Epithelial cell of esophagus (primary cell): ENCODE measurements at places on chromosomes 6 and 20.

DNA sequence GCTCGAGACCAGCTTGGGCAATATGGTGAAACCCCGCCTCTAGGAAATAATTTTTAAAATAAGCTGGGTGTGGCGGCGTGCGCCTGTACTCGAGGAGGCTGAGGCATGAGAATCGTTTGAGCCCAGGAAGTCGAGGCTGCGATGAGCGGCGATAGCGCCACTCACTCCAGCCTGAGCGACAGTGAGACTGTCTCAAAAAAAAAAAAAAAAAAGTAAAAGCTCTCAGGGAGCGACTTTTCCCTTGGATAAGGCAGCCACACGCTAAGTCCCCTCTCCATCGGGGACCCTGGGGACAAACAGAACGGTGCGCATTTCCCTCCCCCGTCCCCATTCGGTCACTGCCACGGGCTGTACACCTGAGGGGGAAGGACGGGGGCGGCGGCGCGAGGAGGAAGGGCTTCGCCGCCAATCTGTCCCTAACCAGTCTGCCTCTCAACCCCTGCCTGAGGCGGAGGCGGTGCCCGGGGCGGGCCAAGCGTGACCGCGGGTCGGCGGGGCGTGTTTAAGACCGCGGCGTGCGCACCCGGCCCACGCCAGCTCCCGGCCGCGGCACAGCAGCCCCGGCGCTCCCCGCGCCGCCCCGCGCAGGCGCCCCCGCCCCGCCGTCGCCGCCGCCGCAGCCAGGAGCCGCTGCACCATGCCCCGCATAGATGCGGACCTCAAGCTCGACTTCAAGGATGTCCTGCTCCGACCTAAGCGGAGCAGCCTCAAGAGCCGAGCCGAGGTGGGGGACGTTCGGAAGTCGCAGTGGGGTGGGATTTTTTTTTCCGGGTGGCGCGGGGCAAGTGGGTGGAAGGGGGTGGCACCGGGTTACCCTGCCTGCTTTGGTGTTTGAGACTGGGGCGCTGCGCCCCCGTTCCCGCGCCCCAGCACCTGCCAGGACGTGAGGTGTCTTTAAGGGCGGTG is at the start of gene GMPR:
Gene GMPR, plus strand, starts transcription at position 531 of the 906 bp plus-strand sequence. Its CDS starts 107 bp downstream, at position 638.
- peak; percentile 31 for DNase-seq

DNA sequence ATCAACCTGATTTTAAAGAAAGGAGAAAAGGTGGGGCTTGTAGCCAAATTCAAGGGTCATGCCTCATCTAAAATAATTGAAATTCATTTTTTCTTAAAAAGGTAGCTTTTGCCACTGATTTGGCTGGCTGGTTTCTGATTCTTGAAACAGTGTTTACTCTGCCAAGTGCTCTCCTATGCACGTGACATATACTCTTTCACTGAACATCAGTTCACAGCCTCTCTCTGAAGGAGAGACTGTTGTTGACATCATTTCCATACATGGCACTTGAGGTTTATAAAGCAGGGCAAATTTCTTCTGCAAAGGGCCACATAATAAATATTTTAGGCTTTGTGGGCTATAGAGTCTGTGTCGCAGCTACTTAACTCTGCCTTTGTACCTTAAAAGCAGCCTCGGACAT is 40.4 kb upstream of the DOK5 start:
- no peak for DNase-seq

- no peak for DNase-seq
These were observed 11.0 kb upstream of the FOXO3 start for GRCh38 chr6:108549741-108550140.

DNA sequence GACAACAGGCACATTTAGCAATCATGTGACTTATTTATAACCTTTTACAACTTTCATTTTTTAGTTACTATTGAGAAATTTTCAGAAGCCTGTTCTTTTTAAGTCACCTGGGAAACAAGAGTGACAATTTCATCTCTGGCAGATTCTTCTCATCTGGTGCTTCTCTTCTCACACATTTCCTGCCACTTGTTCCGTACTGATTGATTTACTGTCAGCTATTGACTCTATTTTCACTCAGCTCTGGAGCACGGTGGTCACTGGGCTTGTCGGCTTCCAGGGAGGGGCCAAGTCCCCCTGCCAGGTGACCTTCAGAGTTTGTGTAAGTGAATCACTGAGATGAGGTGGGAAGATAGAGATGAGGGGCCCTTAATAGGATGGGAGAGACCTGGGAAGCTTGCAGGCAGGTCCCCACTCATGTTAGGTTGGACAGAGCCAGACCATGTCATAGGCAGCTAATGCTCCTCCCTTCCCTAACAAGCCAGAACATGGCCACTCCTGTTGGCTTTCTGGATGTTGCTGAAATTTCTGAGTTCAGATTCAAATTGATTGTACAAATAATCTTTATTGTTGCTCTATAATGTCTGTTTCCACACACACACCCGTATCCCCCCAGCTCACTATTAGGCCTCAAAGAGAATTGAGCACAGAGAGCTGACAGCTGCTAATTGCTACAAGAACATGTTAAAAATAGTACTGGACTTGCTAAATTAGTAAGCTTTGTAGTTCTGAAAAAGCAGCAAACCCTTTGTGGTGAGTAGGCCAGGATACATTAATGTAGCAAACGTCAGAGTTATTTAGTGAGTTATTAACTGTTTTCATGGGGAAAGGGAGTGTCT is 13.3 kb downstream of the DUSP22 start:
- peak; percentile 47 for DNase-seq

- no peak for DNase-seq
These were observed 34.9 kb upstream of the RALGAPA2 start for GRCh38 chr20:20747298-20747697.

GRCh38 chr20:47079047-47079446 is 184.4 kb downstream of the EYA2 start:
- no peak for DNase-seq

DNA sequence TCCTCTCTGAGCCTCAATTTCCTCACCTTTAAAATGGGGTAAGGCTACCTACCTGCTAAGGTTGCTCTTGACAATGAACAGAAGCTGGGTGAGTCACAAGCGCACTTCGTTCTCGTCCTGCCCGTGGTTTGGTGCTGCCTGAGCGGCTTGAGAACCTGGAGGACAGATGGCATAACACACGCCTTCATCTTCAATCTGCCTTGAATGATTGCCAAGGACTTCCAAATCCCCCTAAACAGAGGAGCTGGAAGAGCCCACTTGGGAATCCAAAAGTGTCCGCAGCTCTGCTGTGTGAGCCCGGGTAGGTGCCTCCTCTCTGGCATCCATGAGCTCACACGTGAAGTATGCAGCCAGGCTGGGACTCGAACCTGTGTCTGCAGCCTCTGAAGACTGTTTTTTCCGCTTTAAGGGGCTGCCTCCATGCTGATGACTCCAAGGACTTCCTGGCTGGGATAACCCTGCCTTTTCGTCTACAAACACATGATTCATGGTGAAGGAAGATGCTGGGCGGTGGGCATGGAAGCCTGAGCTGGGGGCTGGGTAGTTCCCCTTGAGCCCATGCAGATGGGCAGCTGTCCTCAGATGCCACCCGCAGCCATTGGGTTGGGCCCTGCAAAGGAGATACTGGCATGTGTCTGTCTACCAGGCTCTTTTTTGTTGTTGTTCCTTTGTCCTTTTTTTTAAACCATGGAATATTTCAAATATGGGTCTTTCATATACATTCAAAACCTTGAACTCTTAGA is 25.3 kb upstream of the CSNK2A1 start:
- peak; percentile 17 for DNase-seq

- DNase-seq, result peak; percentile 76
These were observed 63.3 kb upstream of the ZNF133 start for GRCh38 chr20:18224968-18225568.

GRCh38 chr6:107735906-107736635 is 88.0 kb downstream of the SCML4 start:
- DNase-seq, result no peak

- DNase-seq, result peak; percentile 78
These were observed 61.4 kb upstream of the UFL1 start for GRCh38 chr6:96460052-96460700.

DNA sequence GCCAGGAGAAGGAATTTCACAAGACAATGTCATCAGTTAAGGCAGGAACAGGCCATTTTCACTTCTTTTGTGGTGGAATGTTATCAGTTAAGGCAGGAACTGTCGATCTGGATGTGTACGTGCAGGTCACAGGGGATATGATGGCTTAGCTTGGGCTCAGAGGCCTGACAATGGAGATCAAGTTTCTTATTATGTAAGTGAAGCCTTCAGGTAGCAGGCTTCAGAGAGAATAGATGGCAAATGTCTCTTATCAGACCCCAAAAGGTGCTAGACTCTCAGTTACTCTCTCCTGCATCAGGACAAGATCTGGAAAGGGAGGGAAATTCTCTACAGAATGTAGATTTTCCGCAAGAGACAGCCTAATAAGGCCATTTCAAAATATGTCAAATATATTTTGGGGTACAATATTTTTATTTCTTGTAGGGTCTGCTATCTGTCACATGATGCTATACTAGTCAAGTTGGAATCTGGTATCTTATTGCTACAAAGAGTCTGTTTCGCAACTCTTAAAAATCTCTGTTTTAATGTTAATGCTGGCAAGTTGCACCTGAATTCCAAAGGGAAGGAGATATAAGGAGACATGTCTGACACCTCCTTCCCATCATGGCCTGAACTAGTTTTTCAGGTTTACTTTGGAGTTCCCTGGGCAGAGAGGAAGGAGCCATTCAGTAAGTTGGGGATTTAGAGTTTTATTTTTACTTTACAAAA is 48.8 kb downstream of the TRDN start:
- peak; percentile 34 for DNase-seq

DNA sequence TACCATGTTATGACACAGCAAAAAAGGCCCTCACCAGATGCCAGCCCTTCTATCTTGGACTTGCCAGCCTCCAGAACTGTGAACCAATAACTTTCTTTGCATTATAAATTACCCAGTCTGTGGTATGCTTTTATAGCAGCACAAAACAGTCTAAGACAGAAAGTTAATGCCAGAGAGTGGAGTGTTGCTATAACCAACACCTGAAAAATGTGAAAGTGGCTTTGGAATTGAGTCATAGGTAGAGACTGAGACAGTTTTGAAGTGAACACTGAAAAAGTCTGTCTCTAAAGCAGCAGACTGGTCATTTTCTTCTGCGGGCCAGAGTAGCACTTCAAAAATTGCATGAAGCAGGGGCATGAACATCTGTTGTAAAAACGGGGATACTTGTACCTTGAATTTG is 28.0 kb upstream of the ASIP start:
- DNase-seq, result no peak

DNA sequence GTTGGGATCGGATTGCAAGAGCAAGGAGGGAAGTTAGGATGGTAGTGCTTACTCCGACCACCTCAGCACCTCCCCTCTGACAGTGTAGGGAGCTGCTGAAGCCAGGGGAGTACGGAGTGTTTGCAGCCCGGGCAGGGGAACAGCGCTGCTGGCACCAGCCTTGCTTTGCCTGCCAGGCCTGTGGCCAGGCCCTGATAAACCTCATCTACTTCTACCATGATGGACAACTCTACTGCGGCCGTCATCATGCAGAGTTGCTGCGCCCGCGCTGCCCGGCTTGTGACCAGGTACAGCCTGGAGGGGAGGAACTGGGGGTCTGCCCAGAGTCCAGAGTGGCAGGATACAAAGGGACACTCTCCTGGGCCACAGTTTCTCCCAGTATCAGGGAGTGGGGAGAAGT is 2.2 kb upstream of the TOMM6 start:
- DNase-seq, result no peak

DNA sequence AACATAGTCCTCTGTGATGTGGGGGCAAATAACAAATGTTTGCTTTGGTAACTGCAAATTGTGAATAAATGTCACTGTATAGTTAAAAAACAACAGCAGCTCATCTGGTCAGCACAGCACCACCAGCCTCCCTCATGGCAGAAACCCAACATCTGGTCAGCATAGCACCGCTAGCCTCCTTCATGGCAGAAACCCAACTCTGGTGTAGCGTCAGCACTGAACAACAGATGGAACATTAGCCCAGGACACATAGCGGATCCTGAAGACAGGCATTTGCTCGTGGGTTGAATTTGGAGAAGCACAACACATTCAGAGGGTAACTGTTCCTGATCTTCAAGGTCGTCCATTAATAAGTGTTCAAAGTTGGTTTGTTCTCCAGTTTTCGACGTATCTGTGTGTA is 265.9 kb downstream of the DLL1 start:
- DNase-seq, result no peak

GRCh38 chr6:109793021-109793420 is 101.9 kb downstream of the FIG4 start:
- no peak for DNase-seq

- DNase-seq, result no peak
These were observed 11.6 kb downstream of the NRN1 start for GRCh38 chr6:5994999-5995657.

- peak; percentile 61 for DNase-seq
These were observed 67.5 kb upstream of the MBOAT1 start for GRCh38 chr6:20279608-20280287.

- peak; percentile 59 for DNase-seq
These were observed 87.9 kb downstream of the KIF13A start for GRCh38 chr6:17899491-17899890.

DNA sequence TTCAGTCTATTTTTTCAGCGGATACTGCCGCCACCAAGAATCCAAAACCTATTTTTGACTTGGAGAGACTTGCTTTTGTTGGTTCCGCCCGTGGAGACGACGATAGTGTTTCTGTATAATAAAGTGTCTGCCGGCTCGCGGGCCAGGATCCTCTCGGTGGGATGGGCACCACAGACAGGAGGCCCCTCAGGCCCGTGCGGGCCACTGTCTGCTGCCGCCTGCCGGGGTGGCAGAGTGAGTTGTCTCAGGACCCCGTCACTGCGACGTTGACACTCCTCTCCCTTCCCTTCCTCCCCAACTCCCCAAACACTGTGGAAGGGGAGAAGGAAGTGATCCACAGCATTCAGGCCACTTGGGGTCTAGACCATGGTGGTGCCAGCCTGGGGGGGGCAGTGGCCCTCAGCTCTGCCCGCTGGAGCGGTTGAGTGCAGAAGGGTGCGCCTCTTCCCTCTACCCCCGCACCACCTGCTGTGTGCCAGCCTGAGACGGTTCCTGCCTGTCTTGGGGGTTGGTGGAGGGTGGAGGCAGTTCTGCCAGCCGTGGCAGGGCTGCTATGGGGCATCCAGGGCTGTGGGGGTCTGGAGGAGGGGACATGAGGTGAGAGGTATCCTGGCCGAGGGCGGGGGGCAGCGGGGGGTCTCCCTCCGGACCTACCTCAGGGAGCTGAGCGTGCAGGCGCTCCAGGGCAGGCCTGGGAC is 17.5 kb downstream of the RBM38 start:
- no peak for DNase-seq

DNA sequence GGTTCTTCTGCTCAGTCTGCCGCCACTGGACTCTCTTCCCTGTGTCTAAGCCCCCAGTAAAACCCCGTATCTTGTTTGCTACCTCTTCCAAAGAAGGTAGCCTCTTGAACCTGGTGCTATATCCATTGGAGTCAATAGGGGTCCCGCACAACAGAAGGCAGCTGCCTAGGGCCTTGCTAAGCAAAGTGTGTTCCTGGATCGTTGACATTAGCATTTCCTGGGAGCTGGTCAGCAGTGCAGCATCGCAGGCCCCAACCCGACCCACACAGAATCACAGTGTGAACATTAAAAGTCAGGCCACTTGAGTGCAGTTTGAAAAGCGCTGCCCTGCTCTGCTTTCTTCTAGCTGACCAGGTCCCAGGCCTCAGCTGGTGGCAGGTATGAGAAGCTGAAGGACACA is 2.9 kb downstream of the ADA start:
- no peak for DNase-seq

DNA sequence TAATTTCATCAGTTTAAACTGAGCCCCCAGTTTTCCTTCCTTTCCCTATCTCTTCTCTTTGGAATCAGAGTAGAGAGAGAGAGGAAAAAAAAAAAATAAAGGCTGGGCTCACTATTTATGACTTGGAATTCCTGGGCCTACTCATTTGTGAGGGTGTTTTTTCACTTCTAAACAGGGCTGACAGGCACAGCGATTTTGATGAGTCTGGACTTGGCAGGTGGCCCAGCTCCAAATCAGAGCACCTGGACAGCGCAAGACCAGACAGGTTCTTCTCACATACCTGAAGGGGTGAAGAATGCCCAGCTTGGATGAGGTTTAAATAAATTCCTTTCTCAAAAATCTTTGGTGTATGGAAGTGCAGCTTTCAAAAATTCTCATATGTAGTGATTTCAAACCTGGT is 122.2 kb downstream of the KIF13A start:
- DNase-seq, result peak; percentile 99
